Epithelial cell of prostate (primary cell): ENCODE measurements at places on chromosomes 7 and 10.

DNA sequence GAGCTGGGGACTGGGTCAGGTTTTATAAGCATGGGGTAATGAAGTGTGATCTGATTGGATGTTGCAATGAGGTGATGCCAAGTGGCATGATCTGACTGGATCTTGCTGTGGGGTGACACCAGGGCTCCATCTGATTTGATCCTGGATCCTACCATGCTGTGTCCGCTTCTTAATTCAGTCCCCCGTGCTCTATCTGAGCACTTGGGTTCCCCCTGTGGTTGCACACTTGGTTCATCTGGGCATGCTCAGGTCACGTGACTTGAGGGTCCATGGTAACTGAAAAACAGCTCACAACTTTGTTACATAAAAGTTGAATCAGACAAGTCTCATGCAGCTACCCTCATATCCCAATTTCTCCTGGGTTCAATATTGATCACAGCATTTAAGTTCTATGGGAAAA lies 448.6 kb upstream of the NRP1 start:
- DNase-seq = no peak

- DNase-seq = no peak
Observed at GRCh38 chr7:25384788-25385505, 156.7 kb upstream of the NPVF start.

GRCh38 chr7:117645481-117646165 lies 165.8 kb downstream of the CFTR start:
- DNase-seq = no peak

DNA sequence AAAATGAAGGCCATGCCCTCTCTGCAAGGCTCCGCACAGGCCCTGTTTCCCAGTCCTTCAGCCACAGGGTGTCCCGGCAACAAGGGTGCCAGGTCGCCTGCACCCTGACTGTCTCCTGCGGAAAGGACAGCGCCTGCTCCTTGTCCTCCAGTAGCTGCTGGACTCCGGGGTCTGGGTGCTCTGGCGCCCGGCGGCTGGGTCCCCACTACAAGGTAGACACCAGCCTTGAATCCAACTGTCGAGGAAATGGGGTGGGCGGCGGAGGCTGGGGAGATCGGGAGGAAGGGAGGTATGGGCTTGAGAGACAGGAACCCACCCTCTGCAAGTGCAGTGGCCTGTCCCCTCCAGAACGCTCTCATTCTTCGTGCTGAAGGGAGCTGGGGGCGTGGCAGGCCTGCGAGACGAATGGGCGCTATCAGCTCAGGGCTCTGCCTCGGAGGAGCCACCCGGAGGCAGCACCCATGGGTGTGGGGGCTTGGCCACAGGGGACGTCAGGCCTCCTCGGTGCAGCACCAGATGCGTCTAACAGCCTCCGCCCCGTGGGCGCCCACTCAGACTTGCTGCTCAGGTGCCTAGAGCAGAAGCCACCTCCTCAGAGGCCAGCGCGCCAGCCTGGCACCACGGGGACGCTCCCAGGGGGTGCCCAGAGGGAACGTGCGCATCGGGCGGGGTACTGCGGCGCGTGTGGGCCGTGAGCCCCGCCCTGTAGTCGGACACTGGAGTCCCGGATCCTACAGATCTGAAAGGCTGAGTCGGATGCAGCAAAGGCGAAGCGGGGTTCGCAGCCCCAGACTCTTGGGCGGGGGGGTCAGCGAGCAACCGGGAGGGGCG lies 15.6 kb downstream of the ADAM8 start:
- DNase-seq = no peak

GRCh38 chr7:39199006-39199405 lies 221.3 kb downstream of the POU6F2 start:
- no peak for DNase-seq

DNA sequence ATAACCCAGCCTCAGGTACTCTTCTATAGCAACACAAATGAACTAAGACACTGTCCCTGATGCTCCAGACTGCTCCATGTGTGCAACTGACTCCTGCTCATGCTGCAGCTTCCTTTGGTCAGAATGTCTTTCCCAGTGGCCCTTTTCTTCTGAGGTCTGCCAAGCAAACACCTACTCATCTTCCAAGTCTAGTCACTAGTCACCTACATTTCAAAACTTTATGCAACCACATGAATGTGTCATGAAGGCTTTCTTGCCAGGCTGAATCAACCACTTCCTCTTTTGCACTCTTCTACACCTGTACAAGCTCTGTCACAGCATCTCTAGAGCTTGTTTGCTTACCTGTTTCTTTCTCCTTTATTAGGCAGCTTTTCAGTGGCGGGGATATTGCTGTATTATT lies 75.8 kb downstream of the LSMEM1 start:
- peak; percentile 75 for DNase-seq

DNA sequence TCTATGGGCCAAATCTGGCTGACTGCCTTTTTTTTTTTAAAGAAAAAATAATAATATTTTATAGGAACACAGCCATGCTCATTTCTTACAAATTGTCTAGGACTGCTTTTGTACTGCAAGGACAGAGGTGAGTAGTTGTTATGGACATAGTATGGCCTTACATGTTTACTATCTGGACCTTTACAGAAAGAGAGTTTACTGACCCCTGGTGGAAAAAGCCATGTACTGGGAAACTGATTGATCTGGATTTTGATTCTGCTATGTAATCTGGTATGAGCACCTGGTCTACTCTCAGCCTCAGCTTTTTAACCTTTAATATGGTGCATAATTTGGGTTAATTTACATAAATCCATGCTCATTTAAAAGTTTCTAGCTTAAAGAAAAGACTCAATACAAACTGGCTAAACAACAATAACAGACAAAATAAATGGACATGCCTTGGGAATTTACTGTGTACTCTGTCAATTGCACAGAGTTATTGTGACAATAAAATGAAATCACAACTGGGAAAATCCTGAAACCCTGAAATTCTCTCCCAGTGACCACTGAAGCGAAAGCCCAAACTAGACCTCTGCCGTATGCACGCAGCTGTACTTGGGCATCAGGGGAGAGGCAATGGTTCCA lies 260.7 kb downstream of the BMPER start:
- no peak for DNase-seq

DNA sequence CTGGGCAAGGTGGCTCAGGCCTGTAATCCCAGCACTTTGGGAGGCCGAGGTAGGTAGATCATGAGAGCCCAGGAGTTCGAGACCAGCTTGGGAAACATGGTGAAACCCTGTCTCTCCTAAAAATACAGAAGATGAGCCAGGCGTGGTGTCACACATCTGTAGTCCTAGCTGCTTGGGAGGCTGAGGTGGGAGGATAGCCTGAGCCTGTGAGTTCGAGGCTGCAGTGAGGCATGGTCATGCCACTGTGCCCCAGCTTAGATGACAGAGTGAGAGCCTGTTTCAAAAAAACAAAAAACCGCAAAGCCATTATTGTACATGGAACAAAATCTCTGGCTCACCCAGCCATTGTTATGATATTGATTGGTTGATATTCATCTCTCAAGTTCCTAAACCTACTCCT lies 53.7 kb downstream of the KMT2E start:
- no peak for DNase-seq

DNA sequence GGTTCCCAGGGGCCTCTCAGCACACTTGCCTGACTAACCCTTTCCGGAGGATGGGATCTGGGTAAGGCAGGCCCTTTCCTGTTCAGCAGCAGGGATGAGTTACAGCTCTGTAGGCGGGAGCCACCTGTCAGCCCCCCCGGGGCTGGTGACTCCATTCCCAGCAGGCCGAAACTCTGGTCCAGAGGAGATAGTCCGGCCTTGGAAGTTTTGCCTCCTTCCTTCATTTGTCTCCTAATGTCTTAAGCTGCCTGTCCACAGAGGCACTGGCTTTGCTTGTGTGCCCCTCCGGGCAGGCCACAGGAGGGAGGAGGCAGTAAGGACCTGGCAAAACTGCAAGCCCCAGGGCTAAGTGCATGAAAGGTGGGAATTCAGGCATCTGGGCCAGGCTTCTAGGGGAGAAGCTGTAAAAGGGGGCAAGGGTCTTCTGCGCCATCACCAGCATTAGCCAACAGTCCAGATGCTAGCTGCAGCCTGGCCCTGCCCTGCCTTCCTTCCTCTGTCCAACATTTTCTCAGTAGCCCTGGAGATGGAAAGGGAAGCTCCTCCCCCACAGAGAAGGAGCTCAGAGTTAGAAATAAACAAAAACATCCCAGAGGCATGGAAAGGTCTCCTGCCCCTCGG lies 1.2 kb downstream of the ADIRF start:
- DNase-seq = no peak

GRCh38 chr7:151599401-151600227 lies 79.9 kb upstream of the RHEB start:
- DNase-seq = no peak

DNA sequence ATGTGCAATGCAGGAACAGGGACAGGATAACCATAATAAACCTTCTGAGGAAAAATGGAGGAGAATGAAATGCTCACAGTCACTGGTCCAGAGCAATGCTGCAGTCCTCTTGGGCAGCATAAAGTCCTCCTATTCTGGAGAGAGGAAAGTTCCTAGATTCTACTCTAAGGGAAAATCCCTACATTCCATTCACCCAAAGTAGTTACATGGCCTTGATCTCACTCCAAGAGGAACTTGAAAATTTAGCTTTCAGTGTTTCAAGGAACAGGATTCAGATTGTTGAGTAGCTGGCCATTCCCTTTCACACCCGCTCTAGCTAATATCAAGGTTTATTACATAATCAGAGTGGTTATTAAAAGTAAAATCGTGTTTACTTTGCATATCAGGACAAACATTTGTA lies 168.3 kb downstream of the CHRM2 start:
- no peak for DNase-seq

DNA sequence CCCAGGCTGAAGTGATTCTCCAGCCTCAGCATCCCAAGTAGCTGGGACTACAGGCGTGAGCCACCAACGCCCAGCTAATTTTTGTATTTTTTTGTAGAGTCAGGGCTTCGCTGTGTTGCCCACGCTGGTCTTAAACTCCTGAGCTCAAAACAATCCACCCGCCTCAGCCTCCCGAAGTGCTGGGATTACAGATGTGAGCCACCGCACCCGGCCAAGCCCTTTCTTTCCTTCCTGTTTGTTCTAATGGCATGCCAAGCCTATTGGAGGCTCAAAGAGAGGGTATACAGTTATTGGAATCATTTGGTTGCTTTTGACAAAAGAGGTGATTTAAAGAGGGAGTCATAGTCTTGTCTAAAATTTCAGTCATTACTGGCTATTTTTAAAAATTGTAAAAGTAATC lies 46.0 kb upstream of the TRIM8 start:
- DNase-seq = no peak

GRCh38 chr7:139828446-139828845 lies 618 bp upstream of the TBXAS1 start:
- DNase-seq = no peak

- no peak for DNase-seq
Observed at GRCh38 chr7:121544238-121544637, 148.1 kb upstream of the FAM3C start.

DNA sequence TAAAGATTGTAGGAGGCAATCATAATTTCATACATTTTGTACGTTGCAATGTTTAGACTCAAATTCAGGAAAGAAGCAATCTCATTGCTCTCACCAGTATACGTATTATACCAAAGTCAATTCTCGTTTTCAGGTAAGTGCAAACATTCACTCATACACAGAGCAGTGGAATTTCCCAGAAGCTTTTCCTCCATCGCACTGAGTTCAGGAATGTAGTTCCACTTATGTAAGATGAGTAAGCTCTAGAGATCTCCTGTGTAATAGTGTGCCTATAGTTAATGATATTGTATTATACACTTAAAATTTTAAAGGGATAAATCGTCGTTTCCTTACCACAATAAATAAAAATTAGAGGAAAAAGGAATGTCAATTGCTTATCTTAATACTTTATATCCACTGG lies 470.8 kb upstream of the KCND2 start:
- no peak for DNase-seq

DNA sequence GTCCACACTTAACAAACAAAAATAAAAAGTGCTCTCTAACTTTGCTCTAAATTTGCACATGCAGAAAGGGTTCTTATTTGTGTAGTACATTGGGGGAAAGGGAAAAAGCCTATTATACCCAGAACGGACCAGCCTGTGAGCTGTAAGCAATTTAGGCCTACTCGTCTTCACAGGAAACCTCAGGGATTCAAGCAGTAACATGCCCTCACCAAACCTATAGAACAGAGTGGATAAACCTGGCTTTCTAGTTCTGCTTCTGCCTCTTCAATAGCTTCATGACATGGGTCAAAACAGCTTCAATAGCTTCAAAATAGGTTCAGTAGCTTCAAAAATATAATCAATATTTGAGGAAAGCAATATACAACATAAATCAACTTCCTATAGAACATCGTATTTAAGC lies 163.7 kb downstream of the ARL4A start:
- peak; percentile 51 for DNase-seq

GRCh38 chr7:3157566-3158287 lies 114.1 kb upstream of the CARD11 start:
- no peak for DNase-seq

DNA sequence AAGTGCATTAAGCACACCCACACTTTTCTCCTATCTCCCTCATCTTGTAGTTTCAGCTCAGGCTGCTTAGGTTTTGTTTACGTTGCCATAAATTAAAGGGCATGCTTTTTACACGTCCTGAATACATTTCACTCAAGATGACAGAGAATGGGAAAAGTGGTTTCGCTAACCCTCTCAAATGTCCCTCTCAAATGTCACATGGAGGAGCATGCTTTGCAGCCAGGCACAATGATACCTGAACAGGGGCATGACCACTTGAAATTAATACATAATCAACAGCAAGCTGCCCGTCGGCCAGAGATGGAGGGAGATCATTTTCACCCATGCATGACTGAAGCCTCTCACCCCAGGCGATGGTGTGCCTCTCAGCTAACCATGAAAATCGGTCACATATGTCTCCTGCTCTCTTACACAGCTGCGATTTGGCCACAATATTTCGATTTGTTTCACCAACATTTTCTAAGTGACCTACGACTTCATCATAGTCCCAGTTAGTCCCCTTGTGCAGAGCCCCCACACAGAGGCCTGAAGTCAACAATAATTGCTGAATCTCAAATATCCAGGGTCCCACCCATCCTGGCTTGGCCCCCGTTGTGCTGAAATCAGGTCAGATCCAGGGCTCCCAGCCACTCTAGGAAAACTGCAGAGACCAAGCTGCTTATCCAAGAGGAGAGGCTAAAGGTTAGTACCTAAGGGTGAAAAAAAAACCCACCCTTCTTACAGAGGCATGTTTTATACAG lies 373.9 kb upstream of the NFE2L3 start:
- no peak for DNase-seq

DNA sequence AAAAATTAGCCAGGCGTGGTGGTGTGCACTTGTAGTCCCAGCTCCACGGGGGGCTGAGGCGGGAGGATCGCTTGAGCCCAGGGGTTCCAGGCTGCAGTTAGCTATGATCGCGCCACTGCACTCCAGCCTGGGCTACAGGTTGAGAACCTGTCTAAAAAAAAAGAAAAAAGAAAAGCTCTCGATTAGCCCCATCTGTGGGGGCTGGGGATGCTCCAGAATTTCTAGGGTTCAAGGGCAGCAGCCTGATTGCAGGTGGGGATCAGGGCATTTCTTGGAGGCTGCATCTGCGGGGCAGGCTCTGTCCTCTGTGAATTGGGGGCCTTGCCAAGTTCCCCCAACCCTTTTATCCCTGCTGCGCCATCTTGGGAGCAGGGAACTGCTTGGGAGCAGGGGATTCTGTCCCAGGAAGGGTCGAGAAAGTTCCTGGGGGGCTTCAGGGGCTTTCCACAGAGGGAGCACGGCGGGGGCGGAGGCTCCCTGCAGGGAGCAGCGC lies 651 bp upstream of the ARPC1A start:
- no peak for DNase-seq
